CD8-positive, alpha-beta memory T cell (primary cell): ENCODE measurements at places on chromosomes 6 and 20.

DNA sequence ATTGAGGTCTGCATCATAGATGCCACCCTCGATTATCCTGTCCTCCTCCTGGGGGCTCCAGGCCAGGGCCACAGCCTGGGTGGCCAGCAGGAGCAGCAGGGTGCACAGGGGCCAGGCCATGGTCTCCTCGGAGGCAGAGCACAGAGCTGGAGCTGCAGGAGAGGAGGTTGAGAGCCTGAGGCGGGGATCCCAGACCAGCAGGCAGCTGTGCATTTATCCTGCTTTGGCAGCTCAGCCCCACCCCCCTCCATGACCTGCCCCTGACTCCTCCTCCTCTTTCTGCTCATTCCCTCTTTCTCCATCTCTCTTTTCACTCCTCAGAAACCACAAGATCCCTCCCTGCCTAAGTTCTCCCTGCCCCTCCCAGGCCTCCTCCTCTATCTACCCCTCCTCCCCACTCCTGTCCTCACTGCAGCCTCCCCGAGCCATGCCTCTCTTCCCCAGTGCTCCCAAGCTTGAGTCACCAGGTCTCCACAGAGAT lies at the start of gene CST2:
CST2 (minus strand) TSS at position 189 of the 481 bp plus-strand sequence; CDS start at position 120, 69 bp downstream.
- no peaks in the 10 kb centered on the region for H3K27me3 ChIP-seq
- H3K27ac ChIP-seq: no peak within 1 kb of the TSS
- DNase-seq: no peak
- no peaks in the 10 kb centered on the region for H3K36me3 ChIP-seq
- no peaks in the 10 kb centered on the region for H3K4me1 ChIP-seq

DNA sequence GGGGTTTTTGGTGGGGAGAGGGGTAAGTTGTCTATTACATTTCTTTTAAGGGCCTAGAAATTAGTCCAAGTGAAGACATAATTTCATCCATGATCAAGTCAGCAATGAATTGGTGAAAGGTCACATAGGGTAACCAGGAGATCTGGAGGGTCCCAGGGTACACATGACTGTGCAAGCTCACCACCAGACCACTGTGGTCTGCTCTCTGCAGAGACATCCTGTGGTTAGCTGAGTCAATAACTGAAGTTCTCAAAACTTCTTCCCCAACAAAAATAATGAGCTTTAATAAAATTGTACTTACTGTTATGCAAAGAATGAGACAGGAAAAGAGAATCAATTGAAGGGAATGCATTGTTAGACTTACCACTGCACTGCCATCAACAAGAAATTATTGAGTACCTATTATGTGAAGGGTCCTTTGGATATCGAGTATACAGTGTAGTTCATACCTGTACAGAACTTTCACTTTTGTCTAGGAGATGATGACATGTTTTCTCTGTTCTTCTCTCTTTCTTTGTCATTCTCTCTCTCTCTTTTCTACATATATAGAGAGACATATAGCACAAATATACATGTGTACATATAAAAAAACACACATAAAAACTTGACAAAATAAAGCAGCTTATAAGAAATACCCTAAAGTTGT lies 209.8 kb downstream of the GJA1 start:
- no peak overlapping the region for H3K27ac ChIP-seq
- H3K27me3 ChIP-seq: no peaks in the 10 kb centered on the region
- DNase-seq: no peak
- peaks cover 5% of the 10 kb centered on the region for H3K4me1 ChIP-seq

DNA sequence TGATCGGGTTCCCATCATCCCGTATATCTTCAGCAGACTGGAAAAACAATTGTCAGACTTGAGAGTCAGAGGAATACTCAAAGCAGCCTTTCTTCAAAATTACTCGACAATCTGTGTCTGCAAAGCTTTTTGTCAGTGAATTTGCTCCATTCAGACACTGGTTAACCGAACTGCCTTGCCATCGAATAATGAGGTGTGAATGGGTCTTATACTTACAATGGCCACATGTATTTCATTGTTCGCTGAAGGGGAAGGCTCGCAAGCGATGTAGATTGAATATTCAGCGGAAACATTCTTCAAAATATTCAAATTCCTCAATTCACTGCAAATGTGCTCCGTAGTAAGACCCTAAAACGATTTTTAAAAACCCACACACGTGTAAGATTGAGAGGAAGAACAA lies 32.9 kb downstream of the JAG1 start:
- DNase-seq: no peak
- H3K27me3 ChIP-seq: no peaks in the 10 kb centered on the region
- H3K27ac ChIP-seq: no peak overlapping the region
- H3K4me1 ChIP-seq: no peaks in the 10 kb centered on the region

- no peak for DNase-seq
- H3K36me3 ChIP-seq: no peaks in the 10 kb centered on the region
- no peak overlapping the region for H3K27ac ChIP-seq
- no peaks in the 10 kb centered on the region for H3K27me3 ChIP-seq
These were observed 207.1 kb upstream of the MARCKS start for GRCh38 chr6:113649880-113650609.

GRCh38 chr6:1558388-1558787 lies 51.3 kb upstream of the FOXC1 start:
- H3K27ac ChIP-seq: no peak overlapping the region
- no peak for DNase-seq
- H3K4me1 ChIP-seq: no peaks in the 10 kb centered on the region
- H3K27me3 ChIP-seq: no peaks in the 10 kb centered on the region
- H3K36me3 ChIP-seq: no peaks in the 10 kb centered on the region

DNA sequence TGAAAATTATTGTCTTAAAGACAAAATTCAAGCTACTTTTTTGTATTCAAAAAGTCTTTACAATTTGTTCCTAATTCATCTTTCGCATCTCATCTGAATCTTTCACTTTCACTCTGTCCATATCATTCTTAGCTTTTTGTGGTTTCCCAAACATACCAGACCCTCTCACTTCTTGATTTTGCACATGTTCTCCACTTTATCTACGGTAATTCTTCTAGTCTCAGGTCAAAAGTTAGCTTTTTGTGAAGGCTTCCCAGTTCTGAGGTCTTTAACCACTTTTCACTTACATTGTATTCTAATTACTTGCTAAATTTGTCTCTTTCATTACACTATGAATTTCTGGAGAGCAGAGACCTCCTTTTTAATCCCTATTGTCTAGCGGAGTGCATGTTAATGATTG lies 34.6 kb upstream of the EPHA7 start:
- H3K27me3 ChIP-seq: no peaks in the 10 kb centered on the region
- no peak for DNase-seq
- H3K4me1 ChIP-seq: no peaks in the 10 kb centered on the region
- no peak overlapping the region for H3K27ac ChIP-seq

DNA sequence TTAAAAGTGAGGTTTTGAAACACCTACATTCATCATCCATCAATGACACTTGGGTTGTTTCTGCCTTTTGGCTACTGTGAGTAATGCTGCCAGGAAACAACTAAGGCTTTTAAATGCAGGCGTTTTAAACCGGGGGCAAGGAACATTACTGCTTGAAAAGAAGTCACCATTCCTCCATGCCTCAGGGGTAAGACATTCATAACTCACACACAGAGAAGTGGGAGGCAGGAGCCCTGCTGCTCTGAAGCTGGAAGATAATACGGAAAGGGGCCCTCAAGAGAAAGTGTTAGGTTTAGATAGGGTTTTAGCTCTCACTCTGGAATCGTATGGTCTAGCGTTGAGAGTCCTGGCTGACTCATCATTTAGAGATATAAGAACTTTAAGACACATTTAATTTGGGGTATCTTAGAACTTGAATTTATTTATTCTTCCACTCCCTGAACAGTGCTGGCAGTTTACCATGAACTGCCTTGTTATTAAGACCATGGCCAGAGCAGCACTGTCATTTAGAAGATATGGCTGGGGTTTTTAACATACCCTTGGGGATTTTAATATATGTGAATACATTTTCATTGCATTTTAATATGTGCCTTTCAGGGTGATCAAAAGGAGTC lies 1.8 kb downstream of the TUBB1 start:
- no peak overlapping the region for H3K4me3 ChIP-seq
- H3K27me3 ChIP-seq: no peaks in the 10 kb centered on the region
- DNase-seq: no peak
- H3K27ac ChIP-seq: peak overlapping the region; percentile 66
- H3K4me1 ChIP-seq: peaks cover 12% of the 10 kb centered on the region
- H3K36me3 ChIP-seq: peaks cover 16% of the 10 kb centered on the region

DNA sequence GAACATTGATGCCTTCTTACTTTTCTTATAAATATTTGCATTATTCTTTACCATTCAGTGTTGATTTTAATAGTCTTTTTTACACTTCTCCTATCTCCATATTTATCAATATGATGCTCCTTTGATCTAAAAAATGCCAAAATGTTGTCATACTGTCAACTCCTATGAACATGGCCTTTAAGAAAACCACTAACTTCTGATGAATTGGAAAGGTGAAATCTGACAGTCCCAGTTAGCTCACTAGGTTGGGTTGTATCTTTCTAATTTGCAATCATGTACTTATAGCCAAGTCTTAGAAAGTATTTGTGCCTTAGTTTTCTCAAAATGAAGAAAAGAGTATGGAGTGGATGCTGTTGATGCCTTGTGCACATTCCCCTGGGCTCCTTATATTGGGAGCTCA lies 75.4 kb upstream of the SPACA1 start:
- peaks cover 3% of the 10 kb centered on the region for H3K27me3 ChIP-seq
- no peaks in the 10 kb centered on the region for H3K36me3 ChIP-seq
- no peaks in the 10 kb centered on the region for H3K4me1 ChIP-seq
- no peak overlapping the region for H3K4me3 ChIP-seq
- DNase-seq: no peak
- no peak overlapping the region for H3K27ac ChIP-seq
